ENCODE measurements at places on chromosomes 4 and X.

GRCh38 chr4:83662204-83662603 is 126.3 kb downstream of the GPAT3 start:
- H3K36me3 ChIP-seq: no peaks in the 10 kb centered on the region
- DNase-seq: no peak
- no peak overlapping the region for H3K27ac ChIP-seq
- H3K27me3 ChIP-seq: peaks cover 9% of the 10 kb centered on the region
- H3K4me1 ChIP-seq: no peaks in the 10 kb centered on the region
- no peak overlapping the region for H3K4me3 ChIP-seq

DNA sequence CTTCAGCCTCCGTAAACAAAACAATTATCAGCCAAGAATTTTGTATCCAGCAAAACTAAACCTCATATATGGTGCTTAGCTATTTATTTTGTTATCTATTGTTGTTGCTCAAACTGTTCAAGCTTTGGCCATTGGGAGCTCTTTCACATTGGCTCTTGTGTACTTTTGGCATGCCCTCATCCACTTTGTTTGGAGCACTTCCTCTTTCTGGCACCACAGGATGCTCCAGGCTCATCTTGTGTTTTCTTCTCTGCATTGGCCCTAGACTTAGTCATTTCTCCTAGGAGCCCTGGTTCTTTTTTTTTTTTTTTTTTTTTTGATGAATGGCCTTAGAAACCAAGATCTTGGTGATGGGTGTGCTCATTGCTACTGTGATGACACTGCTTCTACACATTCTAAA is 74.5 kb downstream of the DIPK2B start:
- H3K4me3 ChIP-seq: no peak overlapping the region
- peaks cover 3% of the 10 kb centered on the region for H3K36me3 ChIP-seq
- H3K4me1 ChIP-seq: no peaks in the 10 kb centered on the region
- H3K27ac ChIP-seq: no peak overlapping the region

DNA sequence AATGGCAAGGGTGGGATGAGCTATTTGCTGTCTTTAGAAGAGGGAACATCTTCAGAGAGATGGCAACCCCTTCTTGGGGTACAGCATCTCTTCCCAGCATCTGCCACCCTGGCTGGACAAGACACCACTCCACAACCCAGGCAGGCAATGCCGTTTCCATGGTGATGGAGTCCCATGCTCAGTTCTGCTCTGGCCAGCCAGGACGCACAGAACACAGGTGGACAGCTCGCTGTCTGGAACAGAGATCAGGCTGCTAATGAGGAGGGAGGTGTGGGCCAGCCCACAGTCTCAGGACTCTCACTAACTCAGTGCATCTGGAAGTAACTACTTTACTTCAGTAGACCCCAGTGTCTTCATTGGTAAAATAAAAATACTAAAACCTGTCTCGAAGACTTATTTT is 321.0 kb upstream of the CPEB2 start:
- no peaks in the 10 kb centered on the region for H3K4me1 ChIP-seq
- H3K4me3 ChIP-seq: no peak overlapping the region
- H3K36me3 ChIP-seq: no peaks in the 10 kb centered on the region
- H3K27ac ChIP-seq: no peak overlapping the region

DNA sequence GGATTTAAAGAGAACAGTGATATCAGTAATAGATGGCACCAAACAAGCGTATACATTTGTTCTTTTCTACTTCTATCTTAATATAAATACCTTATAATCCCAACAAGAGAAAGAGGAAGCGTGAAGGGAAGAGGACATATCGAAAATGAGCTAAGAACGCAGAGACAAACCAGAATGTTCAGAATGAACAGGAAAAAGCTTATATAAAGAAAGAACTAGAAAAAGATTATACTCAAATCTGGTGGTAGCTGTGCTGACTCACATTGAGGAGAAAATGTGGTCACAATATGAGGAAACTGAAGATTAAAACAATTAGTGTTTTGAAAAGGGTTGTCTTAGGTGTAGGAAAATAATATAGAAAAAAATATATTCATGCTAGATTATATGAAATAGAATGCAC is 2.0 kb upstream of the GPR34 start:
- H3K27me3 ChIP-seq: no peaks in the 10 kb centered on the region
- H3K27ac ChIP-seq: no peak overlapping the region
- no peaks in the 10 kb centered on the region for H3K36me3 ChIP-seq
- no peak overlapping the region for H3K4me3 ChIP-seq
- DNase-seq: no peak

- H3K27me3 ChIP-seq: no peaks in the 10 kb centered on the region
These were observed at the start of gene DNASE1L1 for GRCh38 chrX:154409222-154409871. TSS of gene DNASE1L1 (minus strand) at chrX:154409254. CDS start at chrX:154405568, 3,686 bp downstream.

- H3K27ac ChIP-seq: no peak overlapping the region
- no peaks in the 10 kb centered on the region for H3K27me3 ChIP-seq
- no peak overlapping the region for H3K4me3 ChIP-seq
- peaks cover 2% of the 10 kb centered on the region for H3K36me3 ChIP-seq
These were observed 40.3 kb upstream of the GLRA3 start for GRCh38 chr4:174869339-174869738.

- H3K36me3 ChIP-seq: peaks cover 14% of the 10 kb centered on the region
- peaks cover 47% of the 10 kb centered on the region for H3K4me1 ChIP-seq
- H3K27me3 ChIP-seq: no peaks in the 10 kb centered on the region
- no peak overlapping the region for H3K27ac ChIP-seq
- H3K4me3 ChIP-seq: no peak overlapping the region
These were observed 23.5 kb downstream of the NFKB1 start for GRCh38 chr4:102524691-102525090.

GRCh38 chr4:94363136-94363655 is 20.6 kb upstream of the HPGDS start:
- H3K4me3 ChIP-seq: no peak overlapping the region
- no peaks in the 10 kb centered on the region for H3K4me1 ChIP-seq
- DNase-seq: no peak
- no peak overlapping the region for H3K27ac ChIP-seq

DNA sequence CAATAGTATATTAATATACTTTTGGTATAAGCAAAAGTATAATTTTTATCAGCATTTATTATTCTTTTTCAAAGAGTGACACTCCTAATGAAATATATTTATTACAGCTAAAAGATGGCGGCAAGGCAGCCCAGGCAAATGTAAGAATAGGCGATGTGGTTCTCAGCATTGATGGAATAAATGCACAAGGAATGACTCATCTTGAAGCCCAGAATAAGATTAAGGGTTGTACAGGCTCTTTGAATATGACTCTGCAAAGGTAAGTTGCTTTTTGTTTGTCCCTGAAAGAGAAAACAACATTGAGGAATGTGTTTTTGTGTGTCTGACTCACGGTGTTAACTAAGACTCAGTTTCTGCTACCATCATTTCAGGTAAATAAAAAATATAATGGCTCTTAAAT is 71.9 kb downstream of the PDLIM5 start:
- H3K36me3 ChIP-seq: peaks cover 7% of the 10 kb centered on the region
- H3K27me3 ChIP-seq: no peaks in the 10 kb centered on the region
- peaks cover 17% of the 10 kb centered on the region for H3K4me1 ChIP-seq
- H3K4me3 ChIP-seq: no peak overlapping the region

DNA sequence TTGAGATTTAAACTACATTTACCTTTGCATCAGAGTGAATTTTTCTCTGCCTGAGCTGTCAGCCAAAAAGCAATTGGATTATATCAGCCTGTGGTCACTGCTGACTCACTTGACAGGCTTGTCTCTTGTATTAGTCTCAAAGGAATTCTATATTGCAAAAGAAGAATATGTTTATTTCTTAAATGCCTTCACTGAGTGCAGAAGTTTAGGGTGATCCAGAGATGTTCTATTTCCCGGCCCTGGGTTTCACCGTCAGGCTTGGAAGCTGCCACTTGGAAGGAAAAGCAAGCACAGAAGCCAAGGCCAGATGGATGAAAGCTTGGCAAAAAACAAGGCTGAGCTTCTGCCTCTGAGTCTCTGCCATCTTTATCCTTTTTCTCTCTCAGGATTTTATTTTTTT is 80.9 kb downstream of the FAM114A1 start:
- H3K4me3 ChIP-seq: no peak overlapping the region
- H3K36me3 ChIP-seq: no peaks in the 10 kb centered on the region
- H3K27me3 ChIP-seq: peaks cover 1% of the 10 kb centered on the region
- peaks cover 11% of the 10 kb centered on the region for H3K4me1 ChIP-seq
- no peak overlapping the region for H3K27ac ChIP-seq

DNA sequence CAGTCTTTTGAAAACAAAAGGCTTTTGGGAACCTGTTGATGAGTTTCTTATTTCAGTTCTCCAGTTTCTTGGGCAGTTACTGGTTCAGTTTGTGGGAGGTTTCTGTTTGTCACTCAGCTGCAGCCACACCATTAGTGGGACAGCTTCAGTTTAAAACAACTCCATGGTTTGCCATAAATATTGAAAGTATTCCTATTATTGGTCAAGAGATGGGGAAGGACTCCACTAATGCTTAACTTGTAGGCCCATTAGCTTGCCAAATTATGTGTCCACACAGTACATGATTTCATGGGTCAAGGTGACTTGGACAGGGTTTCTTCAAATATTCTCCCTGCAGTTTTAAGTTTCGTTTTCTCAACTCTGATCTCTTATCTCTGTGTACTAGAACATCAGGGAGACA is 15.5 kb upstream of the ASIC5 start:
- no peak overlapping the region for H3K27ac ChIP-seq
- peaks cover 5% of the 10 kb centered on the region for H3K27me3 ChIP-seq
- H3K4me1 ChIP-seq: no peaks in the 10 kb centered on the region

- H3K27me3 ChIP-seq: no peaks in the 10 kb centered on the region
- no peaks in the 10 kb centered on the region for H3K36me3 ChIP-seq
- DNase-seq: no peak
These were observed 349.2 kb downstream of the IQCM start for GRCh38 chr4:149466446-149466845.

- H3K4me1 ChIP-seq: no peaks in the 10 kb centered on the region
- no peak overlapping the region for H3K4me3 ChIP-seq
- H3K27me3 ChIP-seq: no peaks in the 10 kb centered on the region
These were observed 45.2 kb downstream of the RBMX2 start for GRCh38 chrX:130446974-130447373.

GRCh38 chr4:8917321-8917811 is 45.7 kb upstream of the HMX1 start:
- DNase-seq: no peak
- no peaks in the 10 kb centered on the region for H3K4me1 ChIP-seq
- H3K4me3 ChIP-seq: no peak overlapping the region
- H3K27me3 ChIP-seq: peaks cover 15% of the 10 kb centered on the region

DNA sequence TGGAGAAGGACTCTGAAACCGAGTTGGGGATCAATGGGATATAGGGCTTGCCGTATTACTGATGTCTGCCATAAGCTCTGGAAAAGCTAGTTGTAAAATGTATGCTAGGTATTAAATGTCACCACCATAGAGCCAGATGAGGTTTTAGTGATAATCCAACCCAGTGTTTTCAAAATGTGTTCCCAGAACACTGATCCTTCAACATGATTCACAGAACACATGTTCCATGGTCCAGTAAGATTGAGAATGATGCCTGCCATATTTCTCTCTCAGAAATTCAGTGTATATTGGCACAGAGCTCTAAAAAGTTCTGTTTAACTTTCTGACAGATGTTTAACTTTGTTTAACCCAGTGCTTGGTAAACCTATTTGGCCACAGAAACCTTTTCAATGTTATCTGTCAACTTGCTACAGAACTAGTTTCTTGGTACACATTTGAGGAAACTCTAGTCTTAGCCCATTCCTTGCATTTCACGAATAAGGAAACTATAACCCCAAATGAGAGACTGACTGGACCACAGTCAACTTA is 160.2 kb downstream of the PALLD start:
- H3K4me3 ChIP-seq: no peak overlapping the region
- DNase-seq: no peak
- peaks cover 8% of the 10 kb centered on the region for H3K4me1 ChIP-seq
- H3K36me3 ChIP-seq: no peaks in the 10 kb centered on the region
- H3K27me3 ChIP-seq: peaks cover 1% of the 10 kb centered on the region

DNA sequence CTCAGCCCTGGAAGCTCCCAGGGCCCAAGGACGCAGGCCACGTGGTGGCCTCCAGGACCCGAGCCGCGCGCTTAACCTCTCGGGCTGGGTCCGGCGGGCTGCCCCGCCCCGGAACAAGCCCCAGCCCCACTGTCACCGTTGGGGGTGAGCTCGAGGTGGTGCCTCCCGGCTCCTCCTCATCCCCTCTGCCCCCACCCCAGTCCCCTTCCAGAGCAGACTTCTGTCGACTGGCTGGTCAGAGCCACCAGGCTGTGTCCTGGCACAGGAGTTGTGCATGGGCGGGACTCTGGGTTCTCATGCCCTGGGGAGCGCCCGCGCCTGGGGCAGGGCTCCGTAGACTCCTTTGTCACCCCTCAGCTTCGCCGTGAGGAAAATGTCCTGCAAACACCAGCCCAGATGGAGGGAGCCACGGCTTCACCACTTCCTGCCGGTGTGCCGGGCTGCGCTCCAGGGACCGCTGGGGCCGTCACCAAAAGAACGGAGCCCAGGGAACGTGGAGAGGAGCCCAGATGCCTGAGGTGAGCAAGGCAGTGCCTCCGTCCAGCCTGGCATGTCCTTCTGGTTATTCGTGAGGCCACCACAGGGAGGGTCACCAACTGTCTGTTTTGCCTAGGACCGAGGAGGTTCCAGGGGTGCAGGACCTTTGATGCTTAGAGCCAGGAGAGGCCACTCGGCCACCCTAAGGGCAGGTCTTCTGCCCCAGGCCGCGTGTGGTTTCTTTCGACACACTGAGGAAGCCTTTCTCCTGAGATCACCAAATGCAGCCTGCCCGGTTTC is 7.1 kb upstream of the RGS12 start:
- peaks cover 6% of the 10 kb centered on the region for H3K36me3 ChIP-seq
- H3K27ac ChIP-seq: no peak overlapping the region
- DNase-seq: peak; percentile 63
- peak overlapping the region; percentile 56 for H3K4me3 ChIP-seq
- peaks cover 9% of the 10 kb centered on the region for H3K4me1 ChIP-seq
- H3K27me3 ChIP-seq: peaks cover 6% of the 10 kb centered on the region

DNA sequence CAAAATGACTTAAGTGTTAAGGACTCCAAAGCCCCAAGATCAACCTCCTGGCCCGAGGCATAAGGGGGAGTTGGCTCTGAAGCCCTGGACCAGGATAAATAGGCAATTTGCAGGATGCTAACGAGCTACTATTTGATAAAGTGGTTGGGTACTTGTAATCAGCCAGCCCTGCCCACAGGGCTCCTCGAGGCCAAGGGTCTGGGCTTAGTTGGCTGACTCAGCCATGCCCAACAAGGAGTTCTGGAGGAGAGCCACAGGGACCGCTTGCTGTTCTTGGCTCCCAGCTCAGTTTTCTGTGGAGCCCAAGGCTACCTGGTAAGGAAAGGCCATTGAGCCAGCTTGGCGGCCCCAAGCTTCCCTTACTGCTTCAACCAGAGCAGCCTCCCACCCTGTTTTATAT is 7.8 kb downstream of the HMGB3 start:
- H3K27me3 ChIP-seq: peaks cover 4% of the 10 kb centered on the region
- no peaks in the 10 kb centered on the region for H3K4me1 ChIP-seq
- no peak for DNase-seq
- H3K36me3 ChIP-seq: peaks cover 1% of the 10 kb centered on the region
- H3K4me3 ChIP-seq: no peak overlapping the region

GRCh38 chr4:39323821-39324220 is 42.3 kb downstream of the RFC1 start:
- H3K27ac ChIP-seq: no peak overlapping the region
- no peak for DNase-seq
- H3K4me1 ChIP-seq: no peaks in the 10 kb centered on the region

DNA sequence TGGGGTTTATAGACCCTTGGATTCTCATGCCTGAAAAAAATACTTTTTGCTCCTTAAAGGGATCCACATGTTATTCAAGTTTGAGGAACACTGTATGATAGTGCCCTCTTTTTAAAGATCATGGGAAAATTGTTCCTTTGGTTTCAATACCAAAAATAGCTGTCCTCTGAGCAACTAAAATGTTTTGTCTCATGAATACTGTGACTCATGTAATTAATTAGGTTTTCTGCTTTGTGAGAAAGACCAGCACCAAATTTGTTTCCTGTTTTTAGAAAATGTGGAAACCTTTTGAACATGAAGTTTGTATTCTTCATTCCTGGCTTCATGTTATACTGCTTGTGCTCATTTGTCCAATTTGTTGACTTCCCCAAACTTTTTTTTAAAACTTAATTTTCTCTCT is 127.6 kb upstream of the SH3RF1 start:
- no peak overlapping the region for H3K4me3 ChIP-seq
- DNase-seq: no peak
- no peaks in the 10 kb centered on the region for H3K4me1 ChIP-seq
- peaks cover 23% of the 10 kb centered on the region for H3K36me3 ChIP-seq
- no peaks in the 10 kb centered on the region for H3K27me3 ChIP-seq

All from memory B cell (primary cell).